ENCODE measurements at places on chromosomes 7 and 10.

DNA sequence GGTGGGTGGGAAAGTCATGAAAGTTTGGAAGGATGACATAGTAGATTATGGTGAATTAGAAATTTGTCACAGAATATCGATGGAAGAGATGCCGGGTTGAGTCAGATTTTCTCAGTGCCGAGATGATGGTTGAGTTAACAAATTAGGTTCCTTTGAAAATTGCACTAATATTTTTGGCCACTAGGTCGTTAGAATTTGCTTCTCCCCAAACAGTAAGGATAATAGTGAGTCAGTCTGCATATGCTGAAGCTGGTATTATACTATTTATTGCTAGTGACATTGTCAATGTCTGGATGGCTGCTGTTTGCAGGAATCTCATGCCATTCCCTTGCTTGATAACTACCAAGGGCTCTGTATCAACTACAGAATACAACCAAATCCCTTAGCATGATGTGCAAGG is 37.7 kb upstream of the MINDY3 start:
- DNase-seq: no peak

DNA sequence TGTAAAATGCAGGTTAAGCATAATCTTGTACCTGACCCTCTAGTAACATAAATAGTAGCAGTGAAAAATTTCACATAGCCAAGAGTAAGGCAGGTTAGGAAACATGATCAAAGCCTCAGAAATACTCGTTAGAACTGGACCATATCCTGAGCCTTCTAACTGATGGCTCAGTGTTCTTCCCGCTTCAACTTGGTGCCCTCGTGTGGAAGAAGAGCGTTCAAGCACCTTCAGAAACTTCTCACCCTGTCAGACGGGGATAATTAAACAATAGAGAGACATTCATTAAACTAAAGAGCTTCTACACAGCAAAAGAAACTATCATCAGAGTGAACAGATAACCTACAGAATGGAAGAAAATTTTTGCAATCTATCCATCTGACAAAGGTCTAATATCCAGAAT is 124.5 kb downstream of the MYOF start:
- DNase-seq: no peak

GRCh38 chr7:100102950-100103840 is 1.8 kb downstream of the AP4M1 start:
- DNase-seq: no peak

GRCh38 chr7:132286836-132287235 is 289.4 kb downstream of the PLXNA4 start:
- DNase-seq: no peak

DNA sequence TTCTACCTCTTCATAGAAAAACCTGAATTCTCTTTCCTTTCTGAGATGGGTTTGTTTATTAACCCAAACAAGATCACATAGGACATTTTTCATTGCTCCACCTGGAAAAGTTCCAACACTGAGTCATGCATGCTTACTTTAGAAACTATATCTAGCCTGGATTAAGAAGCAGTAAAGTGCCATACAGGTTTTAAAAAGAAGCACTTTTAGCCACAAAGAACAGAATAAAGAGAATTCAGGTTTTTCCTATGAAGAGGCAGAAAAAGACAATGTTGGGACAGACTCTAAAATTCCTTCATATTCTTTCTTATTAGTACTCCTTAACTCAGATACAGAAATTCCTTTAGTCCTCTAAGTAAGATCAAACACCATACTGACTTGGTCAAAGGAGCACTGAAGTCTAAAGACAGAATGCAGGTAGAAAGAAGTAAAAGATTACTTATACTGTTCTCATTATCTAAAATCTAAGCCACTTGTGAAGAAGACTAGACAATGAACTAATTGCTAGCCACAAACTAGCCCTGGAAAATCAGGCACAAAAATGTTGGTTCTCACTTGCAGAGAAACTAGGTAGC is 241.3 kb downstream of the ANK3 start:
- peak; percentile 21 for DNase-seq

DNA sequence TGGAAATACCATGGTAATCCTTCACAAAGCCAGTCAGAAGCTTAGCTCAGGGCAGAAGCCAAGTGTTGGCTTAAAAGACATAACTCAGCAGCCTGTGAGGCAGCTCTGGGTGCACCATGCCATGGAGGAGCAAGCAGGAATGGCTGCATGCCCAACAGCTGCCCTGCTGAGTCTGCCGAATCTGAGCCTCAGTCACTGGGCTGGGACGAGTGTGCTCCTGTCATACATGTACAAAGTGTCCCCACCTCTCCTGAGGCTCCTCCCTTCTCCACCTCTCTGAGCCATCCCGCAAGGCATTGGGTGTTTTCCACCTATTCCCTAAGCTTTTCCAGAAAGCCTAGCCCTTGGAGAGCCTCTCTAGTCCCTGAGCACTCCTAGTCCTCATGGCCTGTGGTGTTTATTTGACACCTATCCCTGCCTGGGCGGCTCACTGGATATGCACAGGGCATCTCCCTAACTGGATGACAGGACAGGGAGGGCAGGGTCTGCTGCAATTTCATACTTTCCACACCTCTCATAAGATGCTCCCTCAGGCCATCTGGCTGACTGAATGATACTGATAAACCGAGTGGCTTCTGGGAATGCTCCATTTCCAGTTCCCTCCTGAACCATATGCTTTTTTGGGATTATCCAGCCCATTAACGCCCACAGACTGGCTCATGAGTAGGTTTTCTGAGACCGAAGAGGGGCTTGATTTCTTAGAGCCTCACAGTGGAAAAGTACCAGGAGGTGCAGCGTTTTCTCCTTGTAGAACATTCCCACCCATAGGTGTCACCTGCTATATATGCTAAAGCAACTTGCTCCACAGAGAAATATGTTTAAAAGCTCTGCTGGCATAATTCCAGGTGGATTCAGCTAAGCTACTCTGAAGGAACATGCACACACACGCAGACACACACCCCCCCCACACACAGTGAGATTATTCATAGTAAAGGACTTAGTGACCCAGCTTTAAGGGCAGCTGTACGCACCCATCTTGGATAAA is 199.3 kb downstream of the SNX10 start:
- DNase-seq: peak; percentile 37

GRCh38 chr7:110386913-110387312 is 704.0 kb upstream of the LRRN3 start:
- DNase-seq: no peak

DNA sequence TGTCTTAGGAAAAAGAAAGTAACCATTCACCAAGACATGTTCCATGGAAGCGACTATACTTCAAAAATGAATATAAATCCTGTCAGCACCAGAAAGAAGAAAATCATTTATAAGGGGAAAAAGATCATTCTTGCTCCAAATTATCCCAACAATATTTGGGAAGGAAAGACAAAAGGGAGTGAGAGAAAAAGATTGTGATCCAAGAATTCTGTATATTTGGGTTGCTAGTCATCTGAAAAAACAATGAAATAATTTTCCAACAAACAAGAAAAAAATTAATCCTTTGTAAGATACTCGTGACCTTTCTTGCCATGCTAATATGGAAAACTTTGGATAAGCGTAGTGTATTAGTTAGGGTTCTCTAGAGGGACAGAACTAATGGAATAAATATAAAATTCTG is 163.2 kb upstream of the ZNF32 start:
- no peak for DNase-seq

DNA sequence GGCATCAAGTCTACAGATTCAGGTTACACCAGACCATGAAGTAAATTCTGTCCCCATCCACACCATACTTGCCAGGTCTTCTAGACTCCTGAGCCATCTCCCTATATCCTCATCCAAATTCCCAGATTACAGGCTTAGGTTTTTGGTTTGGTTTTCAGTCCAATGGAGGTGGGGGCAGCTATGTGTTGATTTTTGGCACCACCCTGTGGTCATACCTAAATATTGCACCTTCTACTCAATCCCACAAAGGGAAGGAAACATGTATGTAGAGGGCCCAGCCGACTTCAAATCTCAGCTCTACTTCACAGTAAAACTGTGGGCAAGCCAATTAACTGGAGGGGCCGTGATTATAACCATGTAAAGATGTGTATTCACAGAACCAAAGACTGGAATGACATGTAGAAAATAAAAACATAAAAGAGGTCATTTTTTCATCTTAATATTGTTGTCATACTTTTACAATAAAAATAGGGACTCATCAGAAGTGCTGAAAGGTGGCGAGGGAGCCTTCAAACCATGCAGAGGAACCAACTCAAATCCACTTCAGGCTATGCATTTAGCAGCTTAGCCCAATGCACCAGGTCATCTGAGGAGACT is 19.8 kb downstream of the ERCC6 start:
- DNase-seq: peak; percentile 29

GRCh38 chr7:108138911-108139310 is 8.8 kb upstream of the LAMB4 start:
- DNase-seq: no peak

DNA sequence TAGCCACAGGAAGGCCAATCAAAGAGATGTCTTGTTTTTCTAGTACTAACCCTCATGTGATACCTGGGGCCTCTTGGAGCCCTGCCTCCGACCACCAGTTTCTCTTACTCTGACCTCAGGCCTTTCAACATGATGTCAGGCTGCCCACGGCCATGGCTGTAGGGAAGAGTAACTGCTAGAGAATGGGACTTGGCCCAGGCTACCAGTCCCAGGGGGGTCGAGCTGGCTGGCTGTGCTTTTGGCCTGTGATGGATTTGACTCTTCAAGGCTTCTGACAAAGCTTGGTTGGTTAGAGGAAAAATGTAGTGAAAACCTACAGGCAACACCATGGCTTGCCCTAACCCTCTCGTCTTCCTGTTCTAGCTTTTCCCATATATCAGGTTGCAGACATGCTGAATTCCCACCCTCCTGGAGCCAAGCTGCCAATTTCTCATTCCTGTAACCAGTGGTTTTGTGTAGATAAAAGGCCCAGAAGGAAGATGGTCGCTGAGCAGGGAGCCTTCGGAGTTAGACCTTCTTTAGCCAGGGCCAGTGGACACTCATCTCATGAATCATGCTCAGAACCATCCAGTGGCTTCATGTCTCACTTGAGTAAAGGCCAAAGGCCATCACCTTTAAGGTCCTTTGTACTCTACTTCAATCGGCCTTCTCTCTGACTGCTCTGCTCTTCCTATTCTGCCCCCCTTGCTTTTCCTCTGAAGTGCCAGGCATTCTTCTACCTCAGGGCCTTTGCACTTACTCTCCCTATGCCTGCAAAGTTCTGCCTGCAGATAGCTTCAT is 19.7 kb downstream of the SUFU start:
- no peak for DNase-seq

- DNase-seq: peak; percentile 38
Measured at GRCh38 chr10:32054094-32054493, 2.1 kb downstream of the KIF5B start.

GRCh38 chr7:106155027-106155426 is 42.9 kb upstream of the SYPL1 start:
- DNase-seq: no peak

- no peak for DNase-seq
Measured at GRCh38 chr7:47342296-47343060, 239.4 kb downstream of the TNS3 start.

DNA sequence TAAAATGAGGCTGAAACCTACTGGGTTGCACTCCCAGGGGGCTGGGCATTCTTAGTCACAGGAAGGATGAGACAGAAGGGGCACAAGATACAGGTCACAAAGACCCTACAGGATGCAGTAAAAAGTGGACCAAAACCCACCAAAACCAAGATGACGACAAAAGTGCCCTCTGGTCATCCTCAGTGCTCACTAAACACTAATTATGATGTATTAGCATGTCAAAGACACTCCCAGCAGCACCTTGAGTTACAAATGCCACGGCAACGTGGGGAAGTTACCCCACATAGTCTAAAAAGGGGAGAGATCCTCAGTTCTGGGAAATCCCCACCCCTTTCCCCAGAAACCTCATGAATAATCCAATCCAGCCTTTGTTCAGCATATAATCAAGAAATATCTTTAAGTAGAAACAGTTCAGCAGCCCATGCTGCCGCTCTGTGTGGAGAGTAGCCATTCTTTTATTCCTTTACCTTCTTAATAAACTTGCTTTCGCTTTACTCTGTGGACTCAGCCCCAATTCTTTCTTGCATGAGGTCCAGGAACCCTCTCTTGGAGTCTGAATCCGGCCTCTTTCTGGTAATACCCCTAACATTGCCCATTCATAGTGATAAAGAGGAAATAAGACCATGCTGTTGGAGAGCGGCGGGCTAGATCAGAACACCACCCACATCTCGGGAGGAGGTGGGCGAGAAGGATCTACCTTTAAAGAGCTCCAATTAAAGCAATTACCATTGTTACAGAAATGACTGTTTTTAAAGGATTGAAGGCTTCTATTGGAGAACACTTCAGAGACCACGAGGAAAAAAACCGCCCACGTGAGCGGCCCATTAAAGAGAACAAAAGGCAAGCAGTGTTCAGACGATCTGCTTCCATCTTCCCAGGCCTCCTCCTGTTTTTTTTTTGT is 170.9 kb downstream of the USP6NL start:
- no peak for DNase-seq

DNA sequence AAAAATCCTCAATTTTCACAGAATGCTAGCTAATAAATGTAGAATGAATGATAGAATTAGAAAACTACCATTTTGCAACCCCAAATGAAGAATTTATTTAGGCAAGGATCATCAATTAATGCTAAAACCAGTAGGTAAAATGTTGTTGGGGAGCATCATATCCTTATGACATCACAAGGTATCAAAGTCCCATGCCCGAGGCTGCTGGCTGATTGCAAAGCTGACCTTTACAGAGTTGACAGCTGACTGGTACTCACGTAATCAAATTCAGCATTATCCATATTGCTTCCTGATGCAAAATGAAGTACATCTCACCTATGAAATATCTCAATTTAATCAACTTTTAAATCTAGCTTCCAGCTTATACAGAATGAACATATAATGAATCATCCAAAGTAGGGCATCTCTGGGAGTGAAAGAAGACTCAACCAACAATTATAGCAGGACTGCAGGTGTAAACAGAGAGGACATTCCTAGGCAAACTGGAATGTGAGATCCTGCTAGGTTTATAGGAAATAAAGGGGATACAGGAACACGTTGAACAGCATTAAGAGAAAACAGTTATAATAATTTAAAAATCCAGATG is 10.2 kb upstream of the BLNK start:
- DNase-seq: no peak

- no peak for DNase-seq
Measured at GRCh38 chr10:15793664-15794063, 66.6 kb downstream of the MINDY3 start.

DNA sequence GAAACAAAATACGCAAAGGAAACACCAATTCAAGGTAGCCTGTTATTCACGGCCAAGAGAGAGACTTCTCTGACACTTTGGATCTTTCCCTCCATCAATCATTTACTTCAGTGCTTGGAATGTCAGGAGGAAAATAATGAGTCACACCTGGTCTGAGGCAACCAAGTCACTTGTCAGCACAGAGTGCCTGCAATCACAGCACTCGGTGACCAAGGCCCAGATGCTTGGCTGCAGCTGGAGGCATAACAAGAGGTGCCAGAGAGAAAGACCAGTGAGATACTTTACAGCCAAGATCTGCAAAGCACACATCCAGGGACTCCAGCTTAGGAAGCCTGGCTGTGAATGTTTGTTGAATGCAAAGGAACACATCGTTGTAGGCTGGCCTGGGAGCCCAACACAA is 33.9 kb downstream of the ASB13 start:
- DNase-seq: no peak

- DNase-seq: no peak
Measured at GRCh38 chr7:149827089-149827981, 10.8 kb upstream of the ZNF862 start.

GRCh38 chr7:137994216-137994615 is 7.7 kb downstream of the CREB3L2 start:
- no peak for DNase-seq

Measured in muscle of arm (tissue), 14 donors.